Fibroblast of the conjunctiva (primary cell): ENCODE measurements at places on chromosomes 12 and 14.

DNA sequence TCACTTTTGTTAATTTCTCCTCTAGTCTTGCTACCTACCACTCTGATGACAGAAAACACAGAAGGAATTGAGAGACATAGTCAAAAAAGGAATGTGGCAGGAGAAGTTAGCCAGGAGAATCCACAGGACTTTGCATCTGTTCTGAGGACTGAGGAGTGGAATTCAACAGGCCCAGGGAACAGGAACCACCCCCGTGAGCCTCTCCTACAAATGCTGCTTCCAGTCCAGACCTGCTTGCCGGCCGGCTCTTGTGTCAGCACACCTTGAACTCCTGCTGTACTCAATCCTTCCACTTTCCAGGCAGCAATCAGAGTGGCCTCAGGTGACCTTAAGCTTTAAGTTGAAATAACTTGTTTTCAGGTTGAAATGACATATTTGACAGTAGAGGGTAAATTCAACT is 903.1 kb downstream of the BCL11B start:
- DNase-seq, result no peak

- no peak for DNase-seq
Observed at GRCh38 chr14:74516451-74517160, 23.0 kb downstream of the ISCA2 start.

GRCh38 chr14:38209572-38210557 is 2.2 kb downstream of the SSTR1 start:
- DNase-seq, result no peak

- no peak for DNase-seq
Observed at GRCh38 chr12:78145398-78145797, 314.7 kb downstream of the NAV3 start.

DNA sequence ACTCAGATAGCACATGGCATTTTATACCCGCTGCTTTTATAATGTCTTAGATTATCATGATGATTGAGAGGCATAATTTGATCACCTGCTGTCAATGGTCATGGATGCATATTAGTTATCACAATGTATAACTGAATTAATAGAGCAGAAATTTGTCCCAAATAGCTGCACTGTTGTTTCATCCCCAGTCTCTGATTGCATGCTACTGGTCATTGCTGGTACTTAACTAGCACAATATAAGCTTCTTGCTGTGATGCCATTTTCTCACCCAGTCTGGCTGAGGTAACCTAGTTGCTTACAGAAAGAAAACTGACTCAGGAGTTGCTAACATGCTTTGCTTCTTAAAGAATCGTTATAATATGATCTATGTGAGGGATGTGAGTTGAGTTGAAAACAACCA is 76.8 kb upstream of the PLEKHA5 start:
- DNase-seq, result no peak

GRCh38 chr12:120674097-120674636 is 12.8 kb upstream of the MLEC start:
- no peak for DNase-seq

GRCh38 chr12:112971248-112971647 is 7.1 kb upstream of the OAS2 start:
- no peak for DNase-seq

- no peak for DNase-seq
Observed at GRCh38 chr14:67729072-67729885, 27.6 kb downstream of the RDH12 start.

DNA sequence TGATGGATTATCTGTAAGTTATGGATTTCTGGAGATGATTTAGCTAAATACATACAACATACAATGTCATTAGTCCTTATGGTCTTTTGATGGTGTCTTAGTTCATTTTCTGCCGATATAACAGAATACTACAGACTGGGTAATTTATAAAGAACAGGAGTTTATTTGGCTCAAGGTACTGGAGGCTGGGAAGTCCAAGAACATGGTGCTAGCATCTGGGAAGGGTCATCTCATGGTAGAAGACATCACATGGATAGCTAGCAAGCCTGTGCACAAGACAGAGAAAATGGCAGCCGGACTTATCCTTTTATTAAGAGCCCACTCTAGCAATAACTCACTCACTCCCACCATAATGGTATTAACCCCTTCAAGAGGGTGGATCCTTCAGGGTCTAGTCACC is 24.2 kb downstream of the KLHL28 start:
- no peak for DNase-seq

GRCh38 chr12:88544991-88545980 is 35.0 kb downstream of the KITLG start:
- DNase-seq, result no peak

DNA sequence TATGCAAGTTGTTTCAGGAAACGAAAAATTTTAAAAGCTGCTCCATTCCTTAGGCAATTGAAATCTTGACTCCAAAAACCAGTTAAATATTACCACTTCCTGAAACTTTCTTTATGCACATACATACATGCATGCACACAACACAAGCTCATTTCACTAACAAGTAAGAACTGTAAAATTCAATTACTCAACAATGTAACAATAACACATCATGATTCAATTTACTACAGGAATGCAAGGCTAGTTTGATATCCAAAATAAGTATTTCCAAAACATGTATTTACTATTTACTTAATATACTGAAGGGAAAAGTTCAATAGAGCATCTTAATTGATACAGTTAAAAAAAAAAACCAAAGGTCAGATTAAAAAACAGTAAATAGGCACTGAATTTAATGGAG is 19.6 kb downstream of the NAP1L1 start:
- no peak for DNase-seq

- no peak for DNase-seq
Observed at GRCh38 chr12:95796982-95797289, 6.4 kb upstream of the NTN4 start.

GRCh38 chr12:45130881-45131281 is 80.0 kb upstream of the DBX2 start:
- DNase-seq, result peak; percentile 31

DNA sequence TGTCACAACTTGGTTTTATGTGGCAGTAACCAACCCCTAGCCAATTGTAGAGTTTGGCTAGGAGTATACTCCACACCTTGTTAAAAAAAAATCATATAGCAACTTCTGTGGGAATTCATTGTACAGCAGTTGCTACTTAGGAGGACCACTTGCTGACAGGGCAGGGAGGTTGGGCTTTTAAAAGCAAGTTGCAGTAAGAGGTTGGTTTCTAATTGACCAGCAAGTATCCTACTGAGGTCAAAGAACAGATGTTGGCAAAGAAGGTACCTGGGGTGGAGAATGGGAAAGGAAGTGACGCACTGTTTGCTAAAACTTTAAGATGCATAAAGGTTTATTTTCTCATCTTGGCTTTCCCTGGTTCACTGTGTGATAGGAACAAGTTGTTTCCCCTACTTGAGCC is 104.6 kb downstream of the TBX3 start:
- no peak for DNase-seq

DNA sequence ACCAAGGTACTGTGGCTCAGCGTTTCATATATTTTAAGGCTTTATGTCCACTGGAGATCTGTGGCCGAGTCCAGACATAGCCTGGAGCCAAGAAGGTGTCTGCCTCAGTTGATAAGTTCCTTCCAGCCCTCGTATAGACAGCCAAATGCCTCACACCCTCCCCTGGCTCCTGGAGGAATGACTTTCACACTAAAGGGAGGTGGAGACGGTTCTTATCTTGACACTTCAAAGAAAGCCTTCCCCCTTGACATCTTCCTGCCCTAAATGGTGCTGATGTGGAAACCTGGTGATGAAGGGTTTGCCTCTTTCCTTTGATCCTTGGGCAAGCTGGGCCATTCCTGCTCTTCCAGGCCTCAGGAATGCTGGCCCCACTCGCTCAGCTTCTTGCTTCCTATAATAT is 474.8 kb upstream of the TBX3 start:
- no peak for DNase-seq

- no peak for DNase-seq
Observed at GRCh38 chr12:43143278-43143677, 408.7 kb downstream of the ADAMTS20 start.

GRCh38 chr14:35107866-35108265 is 13.9 kb downstream of the PPP2R3C start:
- DNase-seq, result no peak

DNA sequence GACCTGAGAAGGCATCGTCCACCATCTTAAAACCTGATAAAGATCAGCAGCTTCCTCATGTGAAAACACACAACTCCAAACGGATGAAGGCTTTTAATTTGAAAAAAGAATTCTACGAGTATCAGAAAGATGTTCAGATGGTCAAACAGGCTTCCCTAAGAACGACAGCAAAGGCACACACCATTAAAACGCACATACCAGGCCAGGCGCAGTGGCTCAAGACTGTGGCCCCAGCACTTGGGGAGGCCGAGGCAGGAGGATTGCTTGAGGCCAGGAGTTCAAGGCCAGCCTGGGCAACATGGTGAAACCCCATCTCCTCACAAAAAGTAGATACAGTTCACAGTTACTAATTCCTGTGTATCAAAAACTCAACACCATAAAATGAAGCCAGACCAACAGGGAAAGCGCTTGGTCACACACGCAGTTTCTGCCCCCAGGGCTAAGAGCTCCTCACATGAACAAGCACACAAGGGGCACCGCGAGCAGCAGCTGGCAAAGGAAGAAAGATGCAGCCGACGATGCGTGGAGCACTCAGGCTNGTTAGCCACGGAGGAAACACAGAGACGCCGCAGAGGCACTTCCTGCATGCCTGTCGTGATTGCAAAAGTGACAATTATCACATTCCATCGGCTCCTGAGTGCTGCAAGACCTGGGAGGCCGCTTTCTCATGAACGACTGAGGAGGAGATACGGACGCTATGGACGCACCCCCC is 78.0 kb downstream of the NOC4L start:
- no peak for DNase-seq

DNA sequence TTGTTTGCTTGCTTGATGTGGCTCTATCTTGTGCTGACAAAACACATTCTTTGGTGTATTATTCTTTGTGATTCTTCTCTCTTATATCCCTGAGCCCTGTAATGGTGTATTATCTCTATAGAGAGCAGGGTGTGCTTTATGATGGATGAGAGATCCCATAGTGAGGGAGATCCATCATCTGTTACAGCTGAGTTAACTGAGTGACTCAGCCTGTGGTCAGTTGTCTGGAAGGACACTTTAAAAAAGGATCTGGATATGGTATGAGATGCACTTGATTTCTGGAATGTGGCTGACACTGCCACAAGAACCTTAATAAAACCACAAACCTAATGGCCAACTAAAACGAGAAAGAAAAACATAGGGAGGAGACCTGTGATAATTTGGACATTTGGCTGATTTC is 461.4 kb upstream of the SYT1 start:
- DNase-seq, result no peak

DNA sequence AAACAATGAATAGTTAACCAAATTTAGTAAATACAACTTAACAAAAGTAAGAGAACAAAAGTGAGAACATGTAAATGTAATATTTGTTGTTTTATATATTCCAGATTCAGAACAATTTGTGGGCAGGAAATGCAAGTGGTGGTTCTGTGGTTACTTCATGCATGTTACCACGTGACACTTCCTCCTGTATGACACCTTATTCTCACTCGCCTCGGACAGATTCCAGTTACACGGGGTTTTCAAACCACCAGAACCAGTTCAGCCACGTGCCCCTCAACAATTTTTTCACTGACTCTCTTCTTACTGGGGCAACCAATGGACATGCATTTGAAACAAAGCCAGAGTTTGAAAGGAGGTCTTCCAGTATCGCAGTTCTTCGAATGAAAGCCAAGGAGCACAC is 21.0 kb downstream of the ALX1 start:
- DNase-seq, result no peak

DNA sequence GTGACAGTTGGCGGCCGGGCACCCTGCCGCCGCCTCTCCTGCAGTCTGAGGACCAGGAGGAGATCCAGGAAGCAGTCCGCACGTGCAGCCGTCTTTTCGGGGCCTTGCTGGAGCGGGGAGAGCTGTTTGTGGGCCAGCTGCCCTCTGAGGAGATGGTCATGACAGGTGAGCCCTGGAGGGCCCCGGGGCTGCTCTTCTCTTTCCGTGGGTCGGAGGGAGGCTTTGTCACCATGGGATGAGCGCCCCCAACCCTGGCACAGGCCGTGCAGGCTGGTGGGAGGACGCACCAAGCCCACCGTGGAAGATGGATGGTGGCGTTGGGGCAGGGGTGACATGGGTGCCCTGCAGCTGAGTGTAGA is 532 bp downstream of the NOC4L start:
- no peak for DNase-seq
